ENCODE measurements at places on chromosomes 4 and X.

DNA sequence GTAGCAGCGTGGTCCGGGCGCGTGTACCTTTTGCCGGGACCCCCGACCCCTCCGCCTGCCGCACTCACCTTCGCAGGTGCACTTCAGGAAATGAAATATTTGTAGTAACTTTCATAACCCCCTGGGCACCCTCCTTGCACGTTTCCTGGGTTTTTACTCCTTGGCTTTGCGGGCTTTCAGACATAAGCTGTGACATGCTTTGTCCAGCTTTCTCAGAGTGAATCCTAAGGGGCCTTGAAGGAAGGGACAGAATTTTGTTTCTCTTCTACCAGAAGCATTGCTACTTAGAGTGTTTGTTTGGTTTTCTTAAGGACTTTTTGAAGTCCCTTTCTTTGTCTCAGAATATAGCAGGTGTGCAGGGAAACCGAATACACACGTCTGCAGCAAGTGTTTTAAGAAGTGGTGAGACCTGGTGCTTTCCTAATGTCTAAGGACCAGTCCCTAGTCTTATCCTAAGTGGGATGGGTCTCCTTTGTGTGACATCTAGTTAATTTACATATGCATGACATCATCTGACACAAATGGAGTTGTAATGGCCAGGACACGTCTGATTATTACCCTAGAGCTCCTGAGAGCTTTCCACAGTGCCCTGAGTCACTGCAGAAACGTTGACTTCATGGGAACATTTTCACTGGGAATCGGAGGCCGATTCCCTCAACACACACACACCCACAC, 1.3 kb downstream of the FAM149A start:
- no peak for DNase-seq

GRCh38 chr4:56215901-56216300, 171.4 kb downstream of the AASDH start:
- DNase-seq: no peak

DNA sequence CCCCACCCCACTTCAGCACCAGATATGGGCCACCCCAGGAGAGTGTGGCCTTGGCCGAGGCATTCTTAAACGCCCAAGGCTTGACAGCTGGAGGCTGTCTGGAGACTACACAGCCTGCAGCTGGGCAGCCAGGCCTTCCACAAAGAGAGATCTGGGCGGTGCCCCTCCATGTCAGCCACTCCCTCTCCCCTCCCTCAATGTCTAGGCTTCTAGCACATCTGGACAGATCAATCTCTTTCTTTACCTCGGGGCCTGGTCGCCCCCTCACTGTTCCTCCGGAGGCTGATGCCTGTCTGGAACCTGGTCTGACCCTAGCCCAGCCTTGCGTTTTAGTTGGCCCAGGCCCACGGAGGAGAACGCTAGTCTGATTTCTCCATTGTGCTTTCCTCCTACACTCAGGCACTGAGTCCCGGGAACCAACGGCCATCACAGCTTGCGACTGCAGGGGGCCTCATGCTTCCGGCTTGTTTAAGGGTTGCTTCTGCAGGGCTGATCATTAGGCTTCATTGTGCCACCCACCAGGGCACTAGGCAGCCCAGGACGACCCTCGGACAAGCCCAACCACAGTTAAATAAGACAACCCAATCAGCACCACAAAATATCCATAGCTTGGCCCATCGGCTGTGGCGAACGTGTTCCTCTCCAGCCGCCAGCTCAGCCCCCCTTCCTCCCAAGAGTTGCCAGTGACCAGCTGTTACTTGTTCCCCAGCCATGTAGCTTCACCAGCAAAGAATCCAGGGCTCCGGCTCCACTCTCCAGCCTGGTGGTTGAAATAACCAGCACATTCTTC, 200.6 kb downstream of the BCOR start:
- DNase-seq: peak; percentile 34

- no peak for DNase-seq
Observed at GRCh38 chrX:40167850-40168479, 70.2 kb upstream of the BCOR start.

DNA sequence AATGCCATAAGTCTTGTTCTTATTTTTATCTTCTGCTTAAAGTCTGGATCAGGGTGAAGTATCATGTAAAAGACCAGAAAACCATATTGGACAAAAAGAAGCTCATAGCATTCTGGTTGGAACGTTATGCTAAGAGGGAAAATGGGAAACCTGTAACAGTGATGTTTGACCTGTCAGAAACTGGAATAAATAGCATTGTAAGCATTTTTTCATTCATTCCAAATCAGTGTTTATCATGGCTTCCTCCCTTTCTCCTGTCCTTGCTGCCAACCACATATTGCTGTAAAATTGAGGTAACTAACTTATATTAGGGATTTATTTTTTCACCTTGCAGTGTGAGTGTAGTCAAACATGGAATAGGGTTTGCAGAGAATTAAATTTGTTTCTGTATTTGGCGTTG, 23.8 kb downstream of the MOSPD2 start:
- no peak for DNase-seq

DNA sequence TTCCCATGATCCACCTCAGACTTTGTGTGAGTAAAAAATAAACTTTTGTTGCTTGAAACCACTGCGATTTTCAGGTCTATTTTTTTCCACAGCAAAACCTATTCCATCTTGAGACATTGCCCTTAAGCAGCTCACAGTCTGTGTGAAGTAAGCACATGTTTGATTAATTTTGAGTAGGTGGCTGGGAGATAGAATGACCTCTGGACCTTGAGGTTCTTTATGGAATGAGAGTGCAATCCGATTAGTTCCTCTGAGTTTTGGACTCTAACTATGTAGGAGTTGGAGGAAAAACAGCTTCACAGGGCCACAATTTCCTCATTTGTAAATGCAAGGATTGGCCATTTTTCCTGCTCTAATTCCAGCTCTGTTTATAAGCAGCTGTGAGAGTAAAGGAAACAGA, 234.1 kb upstream of the IGFBP7 start:
- no peak for DNase-seq

DNA sequence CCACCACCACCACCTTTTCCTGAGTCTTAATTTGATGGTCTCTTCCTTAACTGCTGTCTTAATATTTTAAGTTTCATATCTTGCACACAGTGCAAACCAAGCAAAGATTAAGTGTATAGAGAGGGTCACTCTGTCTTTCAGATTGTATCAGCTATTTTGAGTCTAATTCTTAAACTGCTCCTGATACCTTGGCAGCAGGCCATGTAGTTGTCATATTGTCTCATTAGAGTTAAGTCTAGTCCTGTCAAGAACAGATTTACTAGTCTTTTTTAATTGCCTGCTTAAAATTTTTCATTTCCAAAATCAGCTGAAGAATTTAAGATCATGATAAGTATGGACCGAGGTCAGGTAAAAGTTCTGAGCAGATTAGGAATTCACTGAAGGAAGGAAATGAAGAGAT, 51.5 kb downstream of the FHIP1A start:
- no peak for DNase-seq

Data from GM04503 (cell line).